Endothelial cell (in vitro differentiated cells): ENCODE measurements at places on chromosomes 13 and 19. TPM values are rescaled to one million over a fixed set of nuclear protein-coding genes. Genes with fewer than 3 reads are reported as not detected.

RNF113B gene
- not detected for total RNA-seq

ZNF816 gene
- total RNA-seq = 16.5 TPM

DOCK6 gene
- total RNA-seq = 411 TPM

HRC gene
- 0.72 TPM for total RNA-seq

CEACAM8 gene
- not detected for total RNA-seq

CGB8 gene
- total RNA-seq = not detected

ZNF433 gene
- total RNA-seq = 0.21 TPM

CEACAM20 gene
- total RNA-seq = not detected

RXFP2 gene
- not detected for total RNA-seq

- no peak for DNase-seq
- H3K36me3 ChIP-seq = no peaks in the 10 kb centered on the region
- H3K27ac ChIP-seq = no peak overlapping the region
Measured at GRCh38 chr13:30340331-30341250, 33.2 kb upstream of the KATNAL1 start.

DNA sequence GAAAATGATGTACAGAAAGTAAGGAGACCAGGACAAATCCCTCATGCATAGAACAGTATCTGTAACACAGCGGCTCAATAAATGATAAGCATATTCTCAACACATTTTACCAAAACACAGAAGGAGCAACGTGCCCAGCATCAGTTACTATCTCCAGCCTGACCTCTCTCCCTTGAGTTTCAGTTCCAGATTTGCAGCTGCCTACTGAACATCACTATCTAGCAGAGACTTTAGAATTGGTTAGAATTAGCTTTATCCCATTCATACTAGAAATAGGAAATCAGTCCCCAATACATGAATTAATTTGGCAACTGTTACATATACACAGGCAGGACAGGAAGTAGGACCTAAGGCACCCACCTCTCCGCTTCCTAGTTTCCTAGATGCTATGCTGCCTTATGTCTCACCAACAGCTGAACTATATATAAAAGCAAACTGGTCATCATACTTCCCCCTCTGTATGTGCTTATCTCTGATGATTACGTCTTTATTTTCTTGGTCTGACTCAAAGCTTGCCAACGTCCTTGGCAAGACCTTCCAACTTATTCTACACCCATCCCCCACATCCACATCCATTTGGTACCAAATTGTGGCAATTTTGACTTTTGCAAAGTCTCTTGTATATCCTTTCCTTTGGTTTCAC, 61.1 kb downstream of the SACS start:
- peak overlapping the region; percentile 28 for H3K4me3 ChIP-seq
- H3K27me3 ChIP-seq = peaks cover 3% of the 10 kb centered on the region
- peaks cover 12% of the 10 kb centered on the region for H3K4me1 ChIP-seq
- DNase-seq = no peak

DNA sequence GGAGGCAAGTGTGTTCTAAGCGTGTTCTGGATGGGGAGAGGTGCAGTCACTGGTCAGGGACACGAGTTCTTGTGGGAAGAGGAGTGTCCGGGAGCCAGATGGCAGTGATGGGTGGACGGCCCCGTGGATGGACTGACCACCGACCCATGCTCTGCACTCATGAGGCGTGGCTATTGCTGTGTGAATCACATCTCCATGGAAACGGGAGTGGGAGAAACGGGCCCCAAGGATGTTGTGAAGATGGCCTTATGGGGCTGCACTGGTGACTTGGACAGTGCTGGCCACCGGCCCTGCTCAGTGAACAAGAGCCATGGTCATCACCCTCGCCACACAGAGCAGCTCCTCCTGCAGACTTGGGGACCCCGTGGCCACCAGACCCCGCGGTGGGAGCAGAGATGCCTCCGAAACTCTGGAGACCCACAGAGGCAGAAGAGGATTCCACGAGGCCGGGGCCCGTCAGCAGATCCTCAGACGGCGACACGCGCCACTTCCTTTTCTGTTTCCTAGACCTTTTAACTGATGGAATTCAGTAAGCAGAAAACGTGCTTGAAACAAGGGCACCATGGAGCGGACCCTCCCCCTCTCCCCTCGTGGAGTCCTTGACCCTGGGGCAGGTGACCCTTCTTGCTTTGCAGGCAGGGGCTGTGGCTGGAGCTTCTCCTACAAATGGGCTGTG, 47.5 kb downstream of the GAS6 start:
- peak overlapping the region; percentile 83 for H3K4me3 ChIP-seq
- H3K27ac ChIP-seq = peak overlapping the region; percentile 94
- DNase-seq = no peak

DNA sequence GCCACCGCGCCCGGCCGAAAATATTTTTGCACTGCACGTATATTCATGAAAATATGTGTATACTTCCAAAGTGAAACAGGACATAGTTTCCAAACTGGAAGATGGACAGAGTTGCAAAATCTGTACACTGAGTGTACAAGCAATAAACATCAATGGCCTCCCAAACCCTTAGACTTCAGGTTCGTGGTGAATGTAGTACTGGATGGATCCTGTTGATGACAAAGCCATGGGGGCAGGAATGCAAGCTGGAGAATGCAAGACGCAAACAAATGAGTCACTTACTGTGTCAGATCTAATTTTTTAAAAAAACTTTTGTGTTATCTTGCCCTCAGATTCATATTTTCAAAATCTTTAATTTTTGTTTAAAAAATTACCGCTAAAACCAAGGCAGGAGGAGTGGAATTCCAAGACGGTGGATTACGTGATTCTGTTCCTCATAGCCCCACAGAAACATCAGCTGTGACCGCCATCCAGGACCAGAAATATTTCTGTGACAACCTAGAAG, 12.7 kb upstream of the LILRA2 start:
- no peaks in the 10 kb centered on the region for H3K4me1 ChIP-seq
- H3K36me3 ChIP-seq = no peaks in the 10 kb centered on the region
- no peak overlapping the region for H3K4me3 ChIP-seq
- no peak for DNase-seq
- H3K27me3 ChIP-seq = no peaks in the 10 kb centered on the region
- H3K27ac ChIP-seq = no peak overlapping the region

DNA sequence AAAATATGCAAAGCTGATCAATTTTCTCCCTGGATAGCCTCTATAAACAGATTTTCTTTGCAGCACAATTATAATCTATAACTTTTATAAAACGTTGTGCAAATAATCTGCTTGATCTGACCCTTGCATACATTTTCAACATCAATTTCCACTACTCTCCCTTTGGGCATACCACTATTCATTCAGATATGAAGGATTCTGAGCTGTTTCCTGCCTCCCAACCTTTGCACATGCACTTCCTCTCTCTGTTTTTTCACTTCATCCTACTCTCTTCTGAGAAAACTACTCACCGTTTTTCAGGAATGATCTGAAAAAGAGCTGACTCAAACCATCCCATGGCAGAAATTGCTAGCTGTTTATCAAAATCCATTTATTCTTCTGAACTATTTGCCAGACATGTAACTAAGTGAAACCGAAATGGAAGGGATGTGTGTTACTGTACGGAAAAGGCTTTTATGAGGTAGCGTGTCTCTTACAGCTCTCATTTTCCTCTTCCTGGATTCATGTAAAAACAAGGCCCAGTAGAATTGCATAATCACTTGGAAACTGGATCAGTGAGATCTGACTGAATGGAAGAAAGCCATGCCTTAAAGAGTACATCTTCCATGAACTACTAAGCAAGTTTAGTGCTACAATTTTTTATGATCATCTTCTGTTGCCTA, 1447.3 kb upstream of the MIR17HG start:
- peaks cover 2% of the 10 kb centered on the region for H3K27me3 ChIP-seq
- H3K4me1 ChIP-seq = peaks cover 8% of the 10 kb centered on the region
- H3K4me3 ChIP-seq = no peak overlapping the region
- no peaks in the 10 kb centered on the region for H3K36me3 ChIP-seq
- DNase-seq = no peak

DNA sequence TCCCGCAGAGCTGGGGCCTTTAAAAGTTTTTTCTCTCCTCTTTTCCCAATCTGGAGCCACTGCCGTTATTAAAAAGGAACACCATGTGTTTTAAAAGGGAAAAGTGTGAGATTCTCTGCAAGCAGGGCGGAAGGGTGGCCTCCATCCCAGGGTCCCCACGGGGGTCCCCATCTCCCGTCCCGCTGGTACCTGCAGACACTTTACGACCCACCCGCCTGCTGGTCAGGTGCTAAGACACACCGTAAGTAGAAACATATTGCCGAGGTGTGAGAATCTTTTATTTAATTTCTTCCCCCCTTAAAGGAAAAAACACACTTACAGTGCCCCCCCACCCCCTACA, 1.8 kb downstream of the CRLF1 start:
- no peak for DNase-seq
- peaks cover 36% of the 10 kb centered on the region for H3K27me3 ChIP-seq
- H3K4me1 ChIP-seq = peaks cover 12% of the 10 kb centered on the region
- peaks cover 7% of the 10 kb centered on the region for H3K36me3 ChIP-seq
- H3K4me3 ChIP-seq = no peak overlapping the region

GRCh38 chr19:11416346-11417052, 2.6 kb downstream of the RGL3 start:
- H3K27ac ChIP-seq = no peak overlapping the region
- peak overlapping the region; percentile 62 for H3K4me3 ChIP-seq
- no peaks in the 10 kb centered on the region for H3K36me3 ChIP-seq
- DNase-seq = no peak
- peaks cover 20% of the 10 kb centered on the region for H3K27me3 ChIP-seq
- peaks cover 2% of the 10 kb centered on the region for H3K4me1 ChIP-seq

- peaks cover 2% of the 10 kb centered on the region for H3K27me3 ChIP-seq
- peak; percentile 59 for DNase-seq
- H3K36me3 ChIP-seq = no peaks in the 10 kb centered on the region
- H3K4me1 ChIP-seq = no peaks in the 10 kb centered on the region
Measured at GRCh38 chr19:46218160-46218559, 11.4 kb upstream of the IGFL1 start.

GRCh38 chr13:74825152-74825937, 656.6 kb downstream of the TBC1D4 start:
- no peak overlapping the region for H3K27ac ChIP-seq
- H3K36me3 ChIP-seq = no peaks in the 10 kb centered on the region
- no peak for DNase-seq
- no peaks in the 10 kb centered on the region for H3K27me3 ChIP-seq
- H3K4me1 ChIP-seq = no peaks in the 10 kb centered on the region
- H3K4me3 ChIP-seq = no peak overlapping the region

GRCh38 chr13:95479731-95480130, 72.8 kb upstream of the CLDN10 start:
- H3K4me1 ChIP-seq = peaks cover 10% of the 10 kb centered on the region
- no peak for DNase-seq
- no peak overlapping the region for H3K27ac ChIP-seq
- H3K27me3 ChIP-seq = peaks cover 5% of the 10 kb centered on the region
- H3K36me3 ChIP-seq = no peaks in the 10 kb centered on the region

DNA sequence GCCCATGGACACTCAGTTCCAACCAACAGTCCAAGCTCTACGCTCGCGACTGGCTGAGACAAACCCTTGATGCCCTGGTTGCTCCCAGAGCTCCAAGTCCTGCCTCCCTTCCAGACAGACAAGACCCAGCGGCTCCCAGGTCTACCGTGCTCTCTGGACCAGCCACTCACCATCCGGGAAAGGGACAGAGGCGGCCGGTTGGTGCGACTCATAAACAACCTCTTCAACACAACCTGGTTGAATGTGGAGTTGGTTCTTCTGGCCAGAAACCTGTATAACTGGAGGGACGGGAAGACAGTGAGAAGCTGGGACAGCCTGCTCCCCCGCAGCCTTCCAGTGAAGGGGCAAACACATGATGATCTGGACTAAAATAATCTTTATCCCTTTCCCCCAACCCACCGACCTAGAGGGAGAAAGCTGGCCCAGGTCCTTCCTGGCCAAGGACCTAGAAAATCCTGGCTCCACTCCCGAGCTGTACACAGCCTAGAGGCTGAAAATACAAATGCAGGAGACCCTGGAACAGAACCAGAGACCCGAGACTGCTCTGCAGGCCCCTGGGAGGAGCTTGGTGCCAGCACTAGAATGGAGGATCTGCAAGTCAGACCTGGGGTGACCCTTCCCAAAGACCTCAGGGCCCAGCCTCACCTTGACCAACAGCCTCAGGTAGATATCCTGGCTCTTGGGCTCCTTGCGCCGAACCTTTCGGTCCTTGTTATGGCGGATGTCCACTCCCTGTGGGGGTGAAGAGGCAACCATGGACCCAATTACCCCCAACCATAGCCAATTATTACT, 1.6 kb downstream of the RPL18 start:
- H3K27me3 ChIP-seq = peaks cover 15% of the 10 kb centered on the region
- no peak for DNase-seq
- peak overlapping the region; percentile 96 for H3K27ac ChIP-seq
- peaks cover 28% of the 10 kb centered on the region for H3K4me1 ChIP-seq

DNA sequence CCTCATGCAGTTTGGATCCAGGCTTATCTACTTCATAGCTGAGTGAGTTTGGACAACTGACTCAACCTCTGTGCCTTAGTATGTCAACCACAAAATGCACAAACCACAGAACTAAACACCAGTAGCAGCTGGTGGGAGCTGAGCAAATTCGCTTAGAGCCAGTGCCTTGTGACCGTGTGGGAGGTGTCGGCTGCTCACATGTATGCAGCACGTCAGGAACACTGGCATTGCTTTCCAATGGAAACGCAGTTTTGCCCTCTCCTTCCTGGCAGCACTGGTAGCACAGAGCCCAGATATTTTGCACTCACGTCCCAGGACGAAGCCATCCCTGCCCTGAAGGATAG, 8.3 kb upstream of the NTN5 start:
- H3K4me3 ChIP-seq = no peak overlapping the region
- no peaks in the 10 kb centered on the region for H3K4me1 ChIP-seq
- no peak overlapping the region for H3K27ac ChIP-seq
- no peak for DNase-seq

DNA sequence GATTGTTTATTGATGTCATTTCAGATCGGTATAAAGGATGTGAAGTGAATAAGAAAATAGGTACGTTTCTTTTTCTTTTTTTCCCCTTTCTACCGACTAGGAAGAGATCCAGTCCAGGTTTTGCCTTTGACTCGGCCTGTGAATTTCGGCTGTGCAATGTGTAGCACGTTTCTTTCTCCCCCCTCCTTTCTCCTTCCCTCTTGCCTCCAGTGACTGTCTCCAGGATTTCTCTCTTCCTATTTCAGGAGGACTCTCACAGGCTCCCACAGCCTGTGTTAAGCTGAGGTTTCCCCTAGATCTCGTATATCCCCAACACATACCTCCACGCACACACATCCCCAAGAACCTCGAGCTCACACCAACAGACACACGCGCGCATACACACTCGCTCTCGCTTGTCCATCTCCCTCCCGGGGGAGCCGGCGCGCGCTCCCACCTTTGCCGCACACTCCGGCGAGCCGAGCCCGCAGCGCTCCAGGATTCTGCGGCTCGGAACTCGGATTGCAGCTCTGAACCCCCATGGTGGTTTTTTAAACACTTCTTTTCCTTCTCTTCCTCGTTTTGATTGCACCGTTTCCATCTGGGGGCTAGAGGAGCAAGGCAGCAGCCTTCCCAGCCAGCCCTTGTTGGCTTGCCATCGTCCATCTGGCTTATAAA, at the start of gene GPC6:
Gene GPC6 (plus strand): TSS at position 185 of the 657 bp plus-strand sequence.
- DNase-seq = peak; percentile 60
- H3K4me3 ChIP-seq = peak within 1 kb of the TSS; percentile 98
- H3K27ac ChIP-seq = peak within 1 kb of the TSS; percentile 82
- H3K36me3 ChIP-seq = no peaks in the 10 kb centered on the region
- H3K4me1 ChIP-seq = peaks cover 38% of the 10 kb centered on the region
- H3K27me3 ChIP-seq = peaks cover 5% of the 10 kb centered on the region
